ENCODE measurements at places on chromosomes 11 and 22.

DNA sequence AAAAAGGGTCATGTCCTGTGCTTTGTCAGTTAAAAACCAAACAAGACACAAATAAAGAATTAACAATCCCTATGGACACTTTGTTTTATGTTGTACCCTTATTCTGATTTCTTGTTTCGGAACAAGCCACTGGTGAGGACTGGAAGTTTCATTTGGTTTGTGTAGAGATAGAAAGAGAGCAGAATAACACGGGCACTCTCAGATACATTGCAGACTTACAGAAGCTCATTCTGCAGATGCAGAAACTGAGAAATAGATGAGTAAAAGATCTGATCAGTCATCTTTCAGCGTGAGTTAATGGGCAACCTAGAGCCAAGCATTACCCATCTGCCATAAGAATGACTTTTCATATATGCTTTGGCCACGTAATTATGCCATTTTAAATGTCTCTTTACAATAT, 407.6 kb downstream of the RAB38 start:
- no peak for DNase-seq

GRCh38 chr11:131612533-131612932, 242.1 kb downstream of the NTM start:
- DNase-seq, result no peak

DNA sequence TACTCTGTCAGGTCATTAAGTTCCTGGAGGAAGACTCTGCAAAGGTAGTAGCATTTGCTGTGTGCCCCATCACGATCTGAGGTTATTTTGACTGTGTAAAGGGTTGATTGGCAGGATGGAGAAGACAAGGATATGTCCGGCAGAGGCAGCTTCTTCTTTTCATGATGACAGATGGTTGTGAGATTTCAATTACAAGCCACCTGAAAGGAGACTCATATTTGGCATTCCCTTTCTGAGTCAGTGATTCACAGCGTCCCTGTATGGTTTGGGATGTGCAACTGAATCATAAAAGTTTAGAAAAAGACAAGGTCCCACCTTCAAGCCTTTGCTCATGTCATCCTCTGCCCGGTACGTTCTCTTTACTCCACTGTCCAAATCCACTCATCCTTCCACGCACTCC, 113.4 kb downstream of the MTNR1B start:
- DNase-seq, result no peak

GRCh38 chr11:8709002-8709672, 26.5 kb downstream of the RPL27A start:
- no peak for DNase-seq

DNA sequence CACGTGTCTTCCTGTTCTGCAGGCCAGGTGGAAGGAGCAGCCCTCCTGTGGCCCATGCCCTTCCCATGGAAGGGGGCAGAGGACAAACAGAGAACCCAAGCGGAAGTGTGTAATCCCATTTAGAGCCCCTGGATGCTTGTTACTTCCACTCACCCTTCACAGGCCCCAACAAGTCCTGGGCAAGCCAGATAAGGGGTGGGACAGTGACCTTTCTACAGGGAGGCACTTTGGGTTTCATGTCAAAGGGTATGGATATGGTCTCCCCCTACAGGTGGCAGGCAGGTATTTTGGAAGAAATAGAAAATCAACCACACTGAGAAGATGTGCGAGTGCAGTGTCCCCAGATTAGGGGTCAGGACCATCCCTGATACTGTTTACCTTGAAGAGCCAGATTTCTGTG, 11.4 kb downstream of the MPEG1 start:
- DNase-seq, result no peak

- DNase-seq, result no peak
Observed at GRCh38 chr22:30234786-30235470, 11.6 kb downstream of the LIF start.

DNA sequence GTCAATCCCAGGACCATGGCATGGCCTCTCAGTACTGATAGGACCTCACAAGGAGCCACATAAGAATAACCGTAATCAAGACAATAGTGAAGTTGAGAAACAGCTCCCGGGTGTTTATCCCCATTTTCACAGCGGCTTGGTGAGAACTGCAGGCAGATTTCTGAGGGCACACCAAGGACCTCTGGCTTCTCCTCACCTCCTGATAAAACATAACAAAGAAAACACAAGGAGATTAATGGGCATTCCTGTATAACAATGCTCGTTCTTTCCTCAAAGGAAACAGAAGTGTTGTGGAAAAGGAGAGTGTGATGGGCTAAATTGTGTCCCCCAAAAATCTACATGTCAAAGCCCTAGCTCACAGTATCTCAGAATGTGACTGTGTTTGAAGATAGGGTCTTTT, 4.0 kb downstream of the SLN start:
- DNase-seq, result no peak

- no peak for DNase-seq
Observed at GRCh38 chr11:12764187-12764914, 90.1 kb downstream of the TEAD1 start.

GRCh38 chr11:121630041-121630440, 177.3 kb upstream of the SORL1-AS1 start:
- DNase-seq, result no peak

DNA sequence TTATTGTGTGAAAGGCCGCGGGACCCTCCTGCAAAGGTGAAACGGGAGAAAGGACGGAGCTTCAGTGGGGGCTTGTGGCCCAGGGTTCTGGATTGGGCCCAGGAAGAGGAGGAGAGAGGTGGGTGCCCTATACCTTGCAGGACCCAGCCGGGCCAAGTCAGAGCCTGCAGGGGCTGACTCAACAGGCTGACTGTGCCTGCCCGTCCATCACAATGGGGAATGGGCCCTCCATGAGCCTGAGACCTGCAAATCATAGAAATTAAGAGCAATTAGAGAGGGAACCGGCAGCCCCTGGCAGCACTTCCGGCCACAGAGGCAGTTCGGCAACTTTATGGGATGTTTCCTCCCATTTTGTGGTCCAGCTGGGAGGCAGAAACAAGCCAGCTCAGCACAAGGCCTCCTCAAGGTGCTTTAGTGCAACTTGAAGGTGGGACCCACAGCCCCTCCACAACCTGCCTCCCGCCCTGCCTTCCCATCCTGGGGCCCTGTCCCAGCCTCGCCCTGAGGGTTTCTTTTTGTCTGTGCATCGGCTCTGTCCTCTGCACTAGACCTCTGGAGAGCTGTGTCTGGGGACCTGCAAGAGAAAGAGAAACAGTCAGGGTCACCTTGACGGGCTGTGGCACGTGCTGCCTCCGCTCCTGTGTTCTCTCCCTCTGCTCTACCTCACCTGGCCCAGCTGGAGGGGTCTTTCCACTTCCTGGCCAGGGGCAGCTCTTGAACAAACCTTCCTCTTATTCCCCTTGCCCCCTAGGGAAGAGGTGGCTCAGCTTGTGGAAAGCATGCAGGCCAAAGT, 19.1 kb upstream of the NECTIN1 start:
- DNase-seq, result no peak

GRCh38 chr11:119332111-119332765, 2.1 kb upstream of the RNF26 start:
- no peak for DNase-seq

GRCh38 chr11:46972343-46972742, 35.8 kb downstream of the CSTPP1 start:
- DNase-seq, result no peak

- no peak for DNase-seq
Observed at GRCh38 chr11:73154178-73154577, 12.1 kb upstream of the FCHSD2 start.

DNA sequence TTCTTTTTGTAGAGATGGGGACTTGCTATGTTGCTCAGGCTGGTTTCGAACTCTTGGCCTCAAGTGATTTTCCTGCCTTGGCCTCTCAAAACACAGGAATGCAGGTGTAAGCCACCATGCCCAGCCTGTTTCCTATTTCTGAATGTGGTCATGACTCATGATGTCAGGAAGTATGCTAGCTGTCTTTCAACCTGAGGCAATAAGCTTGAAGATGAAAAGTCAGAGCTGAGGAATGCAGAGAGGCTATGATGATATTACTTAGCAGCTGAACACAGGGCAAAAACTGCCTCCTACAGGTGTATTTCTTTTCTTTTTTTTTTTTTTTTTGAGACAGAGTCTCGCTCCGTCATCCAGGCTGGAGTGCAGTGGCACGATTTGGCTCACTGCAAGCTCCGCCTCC, 9.0 kb upstream of the NUCB2 start:
- DNase-seq, result no peak

GRCh38 chr11:64501500-64502427, 89.3 kb upstream of the SLC22A12 start:
- DNase-seq, result no peak

DNA sequence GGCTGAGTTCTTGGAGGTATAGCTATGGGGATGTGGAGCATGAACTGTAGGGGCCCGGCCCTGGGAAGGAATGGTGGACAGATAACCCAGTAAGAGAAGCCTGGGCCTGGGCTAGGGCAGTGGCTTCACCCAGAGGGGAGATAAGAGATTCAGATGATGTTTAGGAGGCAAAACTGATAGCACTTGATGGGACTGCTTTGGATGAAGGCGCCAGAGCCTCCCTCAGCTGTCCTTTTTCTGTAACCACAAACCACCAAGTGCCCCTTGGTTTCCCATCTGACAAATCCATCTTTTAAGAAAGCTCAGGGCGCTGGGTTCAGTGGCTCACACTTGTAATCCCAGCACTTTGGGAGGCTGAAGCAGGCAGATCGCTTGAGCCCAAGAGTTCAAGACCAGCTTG, 23.4 kb downstream of the RELT start:
- DNase-seq, result no peak

DNA sequence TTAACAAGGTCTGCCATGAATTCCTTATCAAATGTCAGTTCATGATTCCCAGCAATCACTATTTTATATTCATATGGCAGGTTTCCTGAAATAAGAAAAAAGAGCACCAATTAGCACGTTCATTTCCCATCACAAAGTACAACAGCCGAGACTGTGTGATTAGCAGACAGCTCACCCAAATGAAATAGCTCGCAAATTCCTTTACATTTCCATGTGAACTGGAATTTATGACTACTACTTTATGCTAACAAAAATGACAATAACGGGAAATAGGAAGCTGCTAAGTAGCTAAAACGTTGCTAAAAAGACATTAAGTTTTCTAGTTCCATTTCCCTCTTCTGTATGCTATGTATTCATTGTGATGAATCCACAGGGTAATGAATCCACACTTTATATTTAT, 90.7 kb downstream of the MPPED2 start:
- no peak for DNase-seq

DNA sequence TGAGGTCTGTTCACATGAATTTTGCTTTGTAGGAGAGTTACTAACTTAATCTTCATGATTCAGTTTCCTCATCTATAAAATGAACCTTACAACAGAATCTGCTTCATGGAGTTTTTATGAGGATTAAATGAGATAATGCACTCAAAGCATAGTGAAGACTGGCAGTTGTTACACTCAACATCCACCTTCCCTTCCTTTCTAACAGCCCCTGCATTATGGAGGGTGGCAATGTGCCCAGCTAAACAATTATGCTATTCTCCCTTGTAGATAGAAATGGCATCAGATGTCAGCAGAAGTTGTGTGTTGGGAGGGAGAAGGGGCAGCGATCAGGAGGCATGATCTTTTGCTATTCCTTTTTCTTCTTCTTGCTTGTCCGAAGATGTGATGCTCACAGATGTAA, 6.5 kb downstream of the POU2AF1 start:
- DNase-seq, result no peak

DNA sequence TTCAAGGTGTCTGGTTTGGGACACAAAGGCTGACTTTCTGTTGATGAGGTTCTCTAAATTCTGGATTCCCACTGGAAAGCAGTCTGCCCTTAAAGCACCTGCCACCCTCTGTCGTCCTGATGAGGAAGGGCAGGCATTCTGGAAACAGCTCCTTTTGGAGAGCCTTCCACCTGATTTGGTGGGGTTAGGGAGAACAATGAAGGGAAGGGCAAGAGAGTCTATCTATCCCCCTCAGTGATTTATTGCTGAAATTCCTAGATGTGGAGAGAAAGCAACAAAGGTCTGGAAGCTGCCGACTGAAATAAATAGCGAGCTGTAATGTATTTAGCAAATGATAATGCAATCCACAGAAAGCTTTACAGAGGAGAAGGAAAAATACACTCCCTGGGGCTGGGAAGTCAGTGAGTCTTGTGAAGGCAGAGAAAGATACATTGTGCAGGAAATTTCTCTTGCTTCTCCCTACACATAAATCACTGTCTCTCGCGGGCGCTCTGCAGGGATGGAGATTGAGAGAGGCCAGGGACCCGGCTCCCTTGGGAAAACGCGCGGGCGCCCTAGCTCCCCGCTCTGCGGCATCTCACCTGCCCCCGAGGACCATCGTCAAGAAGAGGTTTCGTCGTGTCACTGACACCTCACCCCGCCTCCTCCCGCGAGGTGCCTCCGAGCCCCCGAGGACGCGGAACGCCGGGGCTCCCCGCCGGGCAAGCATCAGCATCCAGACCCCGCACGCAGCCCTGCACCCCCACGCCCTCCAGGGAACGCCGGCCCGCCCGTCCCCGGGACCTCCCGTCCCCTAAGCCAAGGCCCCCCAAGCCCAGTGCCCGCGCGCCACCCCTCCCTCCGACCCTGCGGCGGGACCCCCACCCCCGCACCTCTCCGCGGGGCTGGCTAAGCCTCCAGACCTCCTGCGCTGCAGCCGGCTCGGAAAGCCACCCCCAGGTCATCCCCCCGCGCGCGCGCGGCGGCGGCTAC, 673 bp downstream of the CDON start:
- no peak for DNase-seq

GRCh38 chr11:17015627-17016126, 1.5 kb upstream of the PLEKHA7 start:
- no peak for DNase-seq

DNA sequence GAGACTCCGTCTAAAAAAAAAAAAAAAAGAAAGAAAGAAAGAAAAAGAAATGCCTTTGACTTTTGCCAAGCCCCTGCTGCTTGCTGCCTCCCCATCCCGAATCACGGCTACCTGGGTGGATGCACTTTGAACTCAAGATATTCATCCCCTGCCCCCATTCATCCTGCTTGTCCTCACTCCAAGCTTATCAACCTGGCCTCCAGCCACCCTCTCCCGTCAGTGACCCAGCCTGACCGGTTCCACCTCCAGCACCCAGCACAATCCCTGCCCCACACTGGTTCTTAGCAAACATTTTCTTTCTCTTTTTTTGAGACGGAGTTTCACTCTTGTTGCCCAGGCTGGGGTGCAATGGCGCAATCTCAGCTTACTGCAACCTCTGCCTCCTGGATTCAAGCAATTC, 44.4 kb downstream of the CYTH4 start:
- no peak for DNase-seq

GRCh38 chr11:118342503-118343161, at the start of gene CD3D:
Gene CD3D (minus strand): TSS chr11:118342705. CDS start chr11:118342607, 98 bp downstream.
- DNase-seq, result no peak

- DNase-seq, result no peak
Observed at GRCh38 chr11:63611395-63611747, 2.9 kb downstream of the PLAAT3 start.

- no peak for DNase-seq
Observed at GRCh38 chr11:92728628-92729027, 240.8 kb upstream of the MTNR1B start.

- no peak for DNase-seq
Observed at GRCh38 chr11:132683602-132684001, 848.7 kb downstream of the OPCML start.

- DNase-seq, result no peak
Observed at GRCh38 chr11:94658888-94659287, 91.7 kb downstream of the PIWIL4 start.
